ENCODE measurements at places on chromosomes 13 and 19.

GRCh38 chr19:7775761-7776160 lies 12.7 kb downstream of the CLEC4M start:
- DNase-seq: no peak

DNA sequence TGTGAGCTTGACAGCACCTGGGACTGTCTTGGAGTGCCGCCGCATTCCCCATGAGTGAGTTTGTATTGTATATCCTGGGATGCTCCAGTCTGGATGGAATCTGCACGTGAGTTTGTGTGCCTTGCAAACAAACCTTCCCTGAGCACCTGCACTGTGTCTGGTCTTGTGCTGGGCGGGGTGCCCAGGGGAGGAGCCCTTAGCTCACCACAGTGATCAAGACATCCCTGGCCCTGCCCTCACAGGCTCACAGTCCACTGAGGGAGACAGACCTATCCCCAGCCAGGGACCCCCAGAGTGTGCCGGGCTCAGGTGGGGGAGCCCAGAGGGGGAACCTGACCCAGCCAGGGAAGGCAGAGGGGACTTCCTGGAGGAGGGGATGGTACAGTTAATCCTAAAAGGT lies 1.7 kb upstream of the BCAM start:
- DNase-seq: no peak

GRCh38 chr19:41696402-41697197 lies 8.5 kb upstream of the CEACAM7 start:
- DNase-seq: no peak

DNA sequence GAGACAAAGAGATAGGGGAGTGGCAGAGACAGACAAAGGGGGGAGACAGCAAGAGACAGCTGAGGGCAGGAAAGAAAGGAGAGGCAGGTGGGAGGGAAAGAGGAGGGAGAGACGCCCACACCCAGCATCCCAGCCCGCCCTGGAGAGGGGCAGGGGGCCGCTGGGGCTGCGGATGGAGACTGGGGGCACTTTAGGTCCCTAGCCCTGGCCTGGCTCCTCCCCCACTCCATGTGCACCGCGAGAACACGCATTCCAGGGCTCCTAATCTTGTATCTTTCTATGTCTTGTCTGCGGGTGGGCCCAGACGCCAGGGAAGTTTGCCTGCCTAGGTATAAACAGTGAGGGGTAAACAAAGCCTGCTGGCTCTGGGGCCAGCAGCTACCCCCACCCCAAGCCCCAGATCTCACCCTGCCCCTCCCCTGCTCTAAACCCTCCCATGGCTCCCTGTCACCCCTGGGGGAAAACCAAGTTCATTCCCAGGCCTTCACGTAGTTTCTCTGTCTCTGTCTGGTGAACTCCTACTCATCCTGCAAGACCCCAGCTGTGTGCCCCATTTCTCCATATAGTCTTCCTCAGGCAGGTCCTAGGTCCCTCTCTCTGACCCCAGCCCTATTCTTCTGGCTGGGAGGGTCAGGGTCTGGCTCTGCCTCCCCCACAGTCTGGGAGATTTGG lies 5.7 kb downstream of the TLE5 start:
- DNase-seq: no peak
